Lung microvascular endothelial cell (primary cell): ENCODE measurements at places on chromosomes 11 and 22. TPM values are rescaled to one million over a fixed set of nuclear protein-coding genes. Genes with fewer than 3 reads are reported as not detected.

WBP2NL gene
- total RNA-seq: not detected in 2 replicates

DNA sequence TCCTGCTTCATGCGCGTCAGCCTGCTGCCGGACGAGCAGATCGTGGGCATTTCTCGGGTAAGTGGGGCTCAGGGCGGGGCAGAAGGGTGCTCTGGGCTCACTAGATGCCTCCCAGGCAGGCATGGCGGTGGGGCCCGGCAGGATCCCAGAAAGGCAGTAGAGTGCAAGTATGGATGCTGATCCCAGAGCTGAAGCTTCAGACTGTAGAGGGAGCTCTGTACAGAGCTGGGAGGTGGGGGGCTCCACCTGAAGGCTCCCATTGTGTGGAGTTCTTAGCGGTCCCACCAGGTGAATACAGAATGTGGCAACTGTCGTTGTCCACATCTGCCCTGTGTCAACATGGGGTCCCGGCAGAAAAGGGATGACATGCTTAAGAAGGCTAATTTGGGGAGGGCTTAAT, 16.5 kb upstream of the RHOD start:
- no peak for DNase-seq

- peak; percentile 4 for DNase-seq
Observed at GRCh38 chr11:134223121-134223520, 646 bp downstream of the NCAPD3 start.

DNA sequence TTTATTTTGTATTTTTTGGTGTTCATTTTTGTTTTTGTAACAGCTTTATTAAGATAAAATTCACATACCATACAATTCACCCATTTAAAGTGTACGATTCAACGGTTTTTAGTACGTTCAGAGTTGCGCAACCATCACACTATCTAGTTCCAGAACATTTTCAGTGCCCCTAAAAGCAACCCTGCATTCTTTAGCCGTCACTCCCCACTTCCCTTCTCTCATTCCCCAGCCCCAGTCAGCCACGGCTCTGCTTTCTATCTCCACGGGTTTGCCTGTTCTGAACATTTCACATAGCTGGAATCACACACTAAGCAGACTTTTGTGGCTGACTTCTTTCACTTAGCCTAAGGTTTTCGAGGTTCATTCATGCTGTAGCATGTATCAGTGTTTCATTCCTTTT, 9.6 kb upstream of the KCNQ1OT1 start:
- DNase-seq: no peak

- peak; percentile 30 for DNase-seq
Observed at GRCh38 chr11:29452146-29452545, 564.7 kb downstream of the KCNA4 start.

- no peak for DNase-seq
Observed at GRCh38 chr11:73149105-73149504, 7.0 kb upstream of the FCHSD2 start.

TPBGL gene
- total RNA-seq: not detected in 2 replicates

VPS37C gene
- 4.4 and 6.2 TPM in 2 replicates for total RNA-seq

DNA sequence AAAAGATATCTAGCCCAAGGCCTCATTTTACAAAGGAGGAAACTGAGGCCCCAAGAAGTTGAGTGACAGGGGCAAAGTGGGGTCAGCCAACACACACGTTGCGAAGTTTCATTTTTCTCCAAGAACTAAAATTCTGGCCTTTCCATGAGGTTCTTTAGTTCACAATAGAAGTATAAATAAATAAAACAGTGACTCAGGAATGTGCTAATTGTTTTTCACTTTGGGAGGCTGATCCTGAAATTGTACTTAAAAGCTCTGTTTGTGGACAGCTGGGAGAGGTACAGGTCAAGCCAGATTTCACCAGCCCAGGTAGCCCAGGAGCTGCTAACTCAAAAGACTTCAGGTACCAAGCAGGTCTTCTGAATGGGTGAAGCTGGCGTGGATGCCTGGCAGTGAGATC, 105.2 kb downstream of the TRAF6 start:
- peak; percentile 79 for DNase-seq

DNA sequence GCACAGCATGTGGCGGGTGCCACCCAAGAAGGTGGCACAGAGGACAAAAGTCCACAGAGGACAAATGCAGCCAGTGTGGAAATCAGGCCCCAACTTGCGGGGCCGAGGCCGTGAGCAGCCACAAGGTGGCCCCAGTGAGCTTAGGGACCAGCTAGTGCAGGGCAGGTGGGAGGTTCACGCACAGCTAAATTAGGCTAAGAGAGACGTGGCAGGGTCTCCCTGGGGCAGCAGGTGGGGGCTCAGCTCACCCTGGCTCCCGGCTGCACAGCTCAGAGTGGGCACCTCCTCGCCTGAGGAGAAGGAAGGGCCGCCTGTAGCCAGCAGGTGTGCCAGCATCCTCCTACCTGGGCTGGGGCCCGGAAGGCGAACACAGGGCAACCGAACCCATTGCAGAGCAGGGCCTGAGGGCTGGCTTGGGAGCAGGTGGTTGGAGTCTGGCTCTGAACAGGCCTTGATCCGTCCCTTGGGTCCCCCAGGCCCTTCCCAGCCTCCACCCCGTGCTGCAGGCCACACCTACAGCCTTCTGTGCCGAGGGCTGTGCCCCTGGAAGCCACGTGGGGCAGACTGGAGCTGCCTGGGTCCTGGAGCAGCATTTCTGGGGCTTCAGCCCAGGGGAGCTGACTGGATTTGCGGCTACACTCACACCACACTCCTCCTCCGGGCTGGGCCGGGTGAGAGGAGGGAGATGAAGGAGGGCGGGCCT, 26.1 kb upstream of the CELSR1 start:
- peak; percentile 63 for DNase-seq

DNA sequence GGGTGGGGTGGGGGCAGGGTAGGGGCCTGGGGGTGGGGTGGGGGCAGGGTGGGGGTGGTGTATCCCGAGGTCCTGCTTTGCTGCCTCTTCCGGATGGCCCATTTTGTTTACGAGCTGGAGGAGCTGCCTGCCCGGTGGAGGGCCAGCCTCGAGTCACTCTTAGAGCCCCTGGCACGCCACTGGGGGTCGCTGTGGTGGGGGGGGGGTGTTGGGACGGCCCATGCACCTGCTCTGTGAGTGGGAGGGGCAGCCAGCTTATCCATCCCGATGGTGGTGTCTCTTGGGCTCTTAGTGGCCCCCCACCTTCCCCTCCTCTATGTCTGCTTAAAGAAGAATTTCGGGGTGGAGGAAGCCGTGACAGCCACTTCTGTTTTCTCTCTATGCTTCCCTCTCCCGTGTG, 24.6 kb downstream of the MRGPRD start:
- peak; percentile 27 for DNase-seq

DNA sequence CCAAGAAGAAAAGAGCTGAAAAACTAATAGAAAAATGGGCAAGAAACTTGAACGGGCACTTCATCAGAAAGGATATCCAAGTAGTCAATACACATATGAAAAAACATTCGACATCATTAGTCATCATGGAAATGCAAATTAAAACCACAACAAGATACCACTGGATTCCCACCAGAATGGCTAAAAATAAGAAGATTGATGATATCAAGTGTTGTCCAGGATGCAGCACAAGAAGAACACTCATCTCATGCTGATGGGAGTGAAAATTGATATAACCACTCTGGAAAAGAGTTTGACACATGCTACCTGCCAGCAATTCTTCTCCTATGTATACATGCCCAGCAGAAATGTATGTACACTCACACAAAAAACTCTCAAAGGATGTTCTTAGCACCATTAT, 26.9 kb upstream of the SCUBE2 start:
- no peak for DNase-seq

DNA sequence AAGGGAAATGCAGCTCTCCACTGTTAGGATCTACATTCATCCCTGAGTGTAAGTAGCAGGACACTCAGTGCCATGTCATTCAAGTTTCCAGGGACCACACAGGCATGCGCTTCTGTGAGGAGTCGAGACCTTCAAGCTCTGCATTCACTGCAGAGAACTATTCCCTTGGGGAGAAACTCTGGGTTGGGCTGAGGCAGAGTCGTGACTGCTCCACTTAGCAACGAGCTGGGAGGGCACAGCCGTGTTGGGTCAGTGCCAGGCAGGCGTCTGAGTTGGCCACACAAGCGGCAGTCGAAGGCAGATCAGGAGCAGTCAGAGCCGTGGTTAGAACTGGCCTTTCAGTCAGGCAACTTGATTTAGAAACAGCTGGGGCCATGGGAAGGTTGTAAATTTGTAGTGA, 14.7 kb downstream of the MPEG1 start:
- DNase-seq: no peak

DNA sequence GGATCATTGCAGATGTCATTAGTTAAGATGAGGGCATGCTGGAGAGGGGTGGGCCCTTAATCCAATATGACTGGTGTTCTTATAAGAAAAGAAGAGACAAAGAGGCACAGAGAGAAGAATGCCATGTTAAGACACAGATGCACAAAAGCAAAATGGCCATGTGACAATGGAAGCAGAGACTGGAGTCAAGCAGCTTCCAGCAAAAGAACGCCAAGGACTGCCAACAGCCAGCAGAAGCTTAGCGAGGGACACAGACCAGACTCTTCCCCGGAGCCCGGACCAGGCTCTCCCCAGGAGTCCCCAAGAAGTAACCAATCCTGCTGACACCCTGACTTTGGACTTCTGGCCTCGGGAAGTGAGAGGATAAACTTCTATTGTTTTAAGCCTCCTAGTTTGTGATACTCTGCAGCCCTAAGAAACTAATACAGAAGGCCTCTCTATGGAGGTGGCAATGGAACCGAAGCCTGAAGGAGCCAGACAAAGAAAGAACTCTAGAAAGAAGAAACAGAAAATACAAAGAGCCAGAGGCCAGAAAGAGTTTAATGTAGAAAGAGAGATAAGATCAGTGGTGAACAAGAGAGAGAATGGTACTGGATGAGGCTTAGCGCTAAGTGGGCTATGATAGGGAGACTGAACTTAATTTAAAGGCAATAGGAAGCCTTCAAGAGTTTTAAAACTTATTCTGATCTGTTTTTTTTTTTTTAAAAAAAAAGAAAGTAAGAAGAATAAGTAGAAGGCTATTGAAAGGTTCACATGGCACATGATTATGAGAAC, 27.7 kb downstream of the PRCP start:
- DNase-seq: no peak

DNA sequence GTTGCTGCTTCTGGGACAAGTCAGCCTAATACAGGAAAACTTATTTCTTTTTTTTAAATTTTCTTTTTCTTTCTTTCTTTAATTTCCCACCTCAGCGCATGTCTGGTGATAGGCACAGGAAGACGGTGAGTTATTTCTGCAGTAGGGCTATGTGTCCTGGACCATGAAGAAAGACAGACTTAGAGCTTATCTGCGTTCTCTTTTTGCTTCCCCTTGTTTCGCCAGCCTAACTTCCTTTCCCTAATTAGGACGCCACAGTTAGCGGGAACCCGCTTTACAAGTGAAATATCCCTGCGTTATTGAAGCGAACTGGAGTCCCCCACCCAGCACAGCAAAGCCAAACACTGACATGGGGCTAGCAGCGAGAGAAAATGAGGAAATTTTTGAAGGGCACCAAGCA, 8.6 kb downstream of the OR6M1 start:
- DNase-seq: no peak

OR8A1 gene
- total RNA-seq: under 0.01 TPM in 1 of 2 replicates, not detected in the other

GRCh38 chr11:44623731-44624491, 58.4 kb downstream of the CD82 start:
- peak; percentile 42 for DNase-seq

ANO9 gene
- total RNA-seq: 0.44 and 0.99 TPM in 2 replicates

DNA sequence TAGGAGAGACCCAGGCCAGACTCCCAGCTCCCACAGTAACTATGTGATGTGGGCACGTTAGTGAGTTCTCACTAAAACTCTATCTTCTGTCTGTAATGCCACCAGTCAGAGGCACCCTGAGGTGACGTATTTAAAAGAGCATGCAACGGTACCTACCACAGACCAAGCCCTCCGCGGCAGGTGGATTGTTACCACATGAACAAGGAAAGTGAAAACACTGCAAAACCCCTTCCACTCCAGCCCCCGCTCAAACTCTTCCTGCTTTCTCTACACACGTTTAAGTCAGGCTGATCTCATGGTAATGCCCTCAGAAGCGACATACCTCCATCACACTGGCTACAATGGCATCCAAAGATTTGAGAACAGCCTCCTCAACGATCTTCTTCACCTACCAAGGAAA, 36.7 kb downstream of the SERPIND1 start:
- no peak for DNase-seq

DNA sequence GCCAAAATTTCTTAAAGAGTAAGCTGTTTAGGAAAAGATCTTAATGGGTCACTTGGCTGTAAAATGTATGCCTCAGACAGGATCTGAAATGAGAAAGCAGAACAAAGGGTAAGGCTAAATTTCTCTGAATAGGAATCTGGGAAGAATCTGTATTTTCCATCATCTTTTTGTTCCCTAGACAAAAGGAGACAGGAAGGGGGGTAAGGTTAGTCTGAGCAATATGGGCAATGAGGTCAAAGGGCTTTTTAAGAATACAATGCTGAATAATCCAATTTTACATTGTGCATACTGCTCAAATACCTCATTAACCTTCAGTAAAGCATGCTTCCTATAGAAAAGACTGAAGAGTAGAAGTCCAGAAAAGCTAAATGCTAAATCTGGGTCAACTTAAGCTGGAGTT, 34.6 kb downstream of the CLDN25 start:
- DNase-seq: no peak

SPON1 gene
- total RNA-seq: under 0.01 TPM in 2 replicates

DNA sequence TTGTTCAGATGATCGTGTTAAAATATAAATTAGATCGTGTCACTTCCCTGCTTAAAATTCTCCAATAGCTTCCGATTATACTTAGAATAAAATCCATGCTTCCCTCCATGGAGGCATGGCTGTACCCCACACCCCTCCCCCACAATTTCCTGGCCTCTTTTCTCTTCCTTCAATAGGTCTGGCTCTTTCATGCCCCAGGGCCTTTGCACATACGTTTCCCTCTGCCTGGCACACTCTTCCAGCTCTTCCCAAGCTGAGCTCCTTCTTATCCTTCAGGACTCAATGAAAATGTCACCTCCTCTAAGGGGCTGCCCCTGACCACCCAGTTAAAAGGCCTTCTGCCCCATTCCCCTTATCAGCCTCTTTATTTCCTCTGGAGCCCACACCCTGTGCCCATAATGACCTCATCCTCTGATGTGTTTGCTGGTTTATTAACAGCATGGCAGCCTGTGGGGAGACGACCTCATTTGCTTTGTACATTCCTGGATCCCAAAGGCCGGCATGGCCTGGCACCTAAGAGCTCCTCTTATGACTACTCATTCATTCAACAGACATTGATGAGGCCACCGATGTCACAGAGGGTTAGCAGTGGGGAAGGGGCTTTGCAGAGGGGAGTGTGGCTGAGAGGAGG, 9.0 kb upstream of the FLRT1 start:
- DNase-seq: no peak

DNA sequence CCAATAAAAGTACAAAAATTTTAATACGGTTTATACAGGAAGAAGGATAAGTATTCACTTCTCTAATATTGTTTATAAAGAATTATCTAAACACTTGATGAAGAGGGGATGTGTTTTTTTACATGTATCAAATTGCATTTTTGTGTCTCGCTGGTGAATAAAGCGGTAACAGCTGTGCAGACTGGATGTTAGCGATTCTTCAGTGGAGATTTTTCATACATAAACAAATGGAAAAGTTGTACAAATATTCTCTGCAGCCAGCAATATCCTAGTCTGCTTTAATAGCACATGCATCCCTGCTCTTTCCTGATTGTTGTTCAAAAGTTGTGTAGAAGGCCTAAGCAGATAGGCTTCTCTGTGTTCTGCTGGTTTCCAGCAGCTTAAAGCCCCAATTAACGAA, 369.3 kb downstream of the SOX6 start:
- no peak for DNase-seq

- DNase-seq: no peak
Observed at GRCh38 chr22:50091092-50091768, 1.4 kb downstream of the MOV10L1 start.
